Stimulated activated CD4-positive, alpha-beta T cell treated with anti-CD3 and anti-CD28 coated beads, Interleukin-4, amount 100 ng/mL, for 48 hours (primary cell): ENCODE measurements at places on chromosomes 2 and 18.

DNA sequence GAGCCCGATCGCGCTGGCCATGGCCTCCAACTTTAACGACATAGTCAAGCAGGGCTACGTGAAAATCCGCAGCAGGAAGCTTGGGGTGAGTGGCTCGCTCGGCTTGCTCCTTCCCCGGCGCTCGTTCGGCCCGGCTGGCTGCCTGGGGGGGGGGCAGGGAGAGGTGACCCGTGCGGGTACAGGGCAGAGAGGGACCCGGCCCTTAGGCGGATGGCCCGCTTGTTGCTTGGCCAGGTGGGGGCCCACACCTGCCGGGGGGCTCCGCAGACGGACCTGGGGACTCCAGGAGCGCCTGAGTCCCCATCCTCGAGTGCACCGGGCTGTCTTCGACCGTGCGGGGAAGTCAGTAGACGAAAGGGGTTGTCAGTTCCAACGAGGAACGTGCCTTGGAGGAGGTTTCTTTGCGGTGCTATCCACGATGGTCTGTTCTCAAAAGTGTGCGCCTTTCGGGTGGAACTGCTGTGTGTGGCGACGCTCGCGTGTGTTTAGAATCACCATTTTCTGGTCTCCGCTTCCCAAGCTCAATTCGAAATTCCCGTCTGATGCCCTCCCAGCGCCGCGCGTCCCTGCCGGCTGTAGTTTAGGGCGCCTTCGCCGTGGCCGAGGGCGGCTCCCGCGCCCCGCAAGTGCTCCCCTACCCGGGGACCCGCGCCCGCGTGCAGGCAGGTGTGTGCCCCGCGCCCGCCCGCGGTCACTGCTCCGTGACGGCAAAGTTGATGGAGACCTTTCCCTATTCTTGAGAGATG lies 711 bp downstream of the DOK6 start:
- no peak for DNase-seq

DNA sequence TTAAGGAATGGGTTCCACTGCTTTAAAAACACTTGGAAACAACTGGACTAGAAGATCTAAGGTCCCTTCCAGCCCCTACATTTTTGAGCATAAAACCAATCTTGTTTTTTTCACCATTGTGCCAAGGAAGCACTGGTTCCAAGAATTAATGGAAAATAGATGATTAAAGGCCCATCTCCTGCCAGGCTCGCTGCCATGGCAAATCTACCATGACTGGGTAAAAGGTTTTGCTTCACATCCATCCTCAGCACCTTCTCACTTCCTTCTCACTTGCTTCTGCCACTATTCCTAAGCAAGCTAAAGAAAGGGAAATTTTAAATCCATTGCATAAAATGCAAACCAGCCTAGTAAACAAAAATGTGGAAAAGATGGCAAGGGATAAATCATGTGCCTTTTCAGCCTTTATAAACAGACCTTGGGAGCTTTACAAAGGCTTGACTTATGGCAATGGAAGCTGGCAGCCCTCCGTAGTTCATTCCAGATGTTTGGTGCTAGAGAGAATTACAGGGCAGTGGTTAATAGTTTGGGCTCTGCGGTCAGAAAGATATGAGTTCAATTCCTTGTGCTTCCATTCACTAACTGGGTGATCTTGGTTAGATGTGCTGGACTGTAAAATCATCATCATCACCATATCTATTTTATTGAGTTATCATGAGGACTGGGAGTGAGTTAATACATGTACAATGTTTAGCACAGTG lies 27.0 kb upstream of the ST3GAL5 start:
- no peak for DNase-seq

DNA sequence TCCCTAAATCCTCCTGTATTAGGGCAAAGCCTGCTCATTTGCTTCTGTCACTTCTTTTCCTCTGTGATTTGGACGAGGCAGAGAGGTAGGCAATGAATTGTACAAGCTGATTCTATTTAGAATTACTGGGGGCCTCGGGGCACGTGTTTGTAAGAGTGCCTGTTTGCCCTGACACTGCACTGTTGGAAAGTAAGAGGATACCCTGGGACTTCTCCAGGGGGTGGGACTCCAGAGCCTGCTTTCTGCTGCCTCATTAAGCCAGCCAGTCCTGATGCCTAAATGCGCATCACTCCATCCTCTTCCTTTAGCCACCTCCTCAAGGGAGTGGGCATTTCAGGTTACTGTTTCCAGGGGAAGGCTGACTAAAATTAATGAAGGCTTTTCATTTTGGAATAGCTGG lies 134.3 kb downstream of the TDRD15 start:
- DNase-seq = no peak

GRCh38 chr2:28405537-28405936 lies 12.9 kb downstream of the FOSL2 start:
- DNase-seq = no peak

- DNase-seq = no peak
These were observed 67.8 kb downstream of the MERTK start for GRCh38 chr2:111966241-111966640.

DNA sequence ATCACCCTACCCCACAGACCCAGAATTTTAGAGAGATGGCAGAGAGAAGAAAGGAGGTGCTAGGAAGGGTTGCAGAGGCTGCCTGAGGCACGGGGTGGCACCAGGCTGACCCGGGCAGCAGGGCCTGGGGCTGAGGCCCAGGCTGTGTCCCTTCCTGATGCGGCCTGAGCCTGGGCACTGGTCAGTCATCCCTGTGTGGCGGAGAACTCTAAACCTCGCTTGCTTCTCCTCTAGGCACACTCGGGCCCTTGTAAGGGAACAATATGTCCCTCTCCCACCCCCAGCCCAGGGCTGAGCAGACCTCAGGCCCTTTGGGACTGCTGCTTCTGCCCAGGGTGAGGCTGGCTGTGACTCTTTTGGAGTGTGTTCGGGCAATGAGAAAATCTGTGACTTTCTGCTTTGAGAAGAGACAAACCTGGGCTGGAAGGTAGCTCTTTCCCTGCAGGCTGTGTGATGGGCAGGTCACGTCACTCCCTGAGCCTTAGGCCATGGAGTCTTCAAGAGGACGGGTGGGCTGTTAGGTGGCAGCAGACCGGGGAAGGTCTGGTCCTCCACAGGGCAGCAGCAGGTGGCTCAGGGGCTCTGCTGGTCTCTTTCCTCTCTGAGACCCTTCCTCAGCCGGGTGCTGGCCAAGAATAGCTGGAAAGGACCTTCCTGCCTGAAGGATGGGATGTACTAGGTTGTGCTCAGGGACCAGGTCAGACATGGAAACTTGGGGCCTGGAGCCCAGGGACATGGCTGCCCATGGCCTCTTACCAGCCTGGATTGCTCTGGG lies 96.8 kb downstream of the GLI2 start:
- no peak for DNase-seq

DNA sequence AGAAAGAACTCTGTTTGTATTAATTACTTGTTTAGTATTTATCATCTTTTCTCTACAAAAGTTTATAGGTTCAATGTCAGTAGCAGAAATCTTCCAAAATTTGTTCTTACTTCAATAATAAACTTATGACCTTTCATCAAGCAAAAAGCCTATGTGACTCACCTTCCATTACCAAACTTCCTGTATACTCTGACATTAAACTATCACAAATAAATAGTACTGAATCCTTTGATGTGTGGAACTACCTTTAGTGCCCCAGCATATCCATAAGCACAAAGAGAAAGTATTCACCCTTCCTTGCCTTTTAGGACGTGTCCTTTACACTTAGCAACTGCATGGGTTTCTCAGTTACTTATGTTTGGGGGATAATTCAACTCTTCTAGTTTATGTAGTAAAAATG lies 166.0 kb downstream of the EHBP1 start:
- DNase-seq = no peak

GRCh38 chr2:145919477-145919876 lies 1399.6 kb upstream of the ZEB2 start:
- no peak for DNase-seq

- no peak for DNase-seq
These were observed 84.1 kb downstream of the XIRP2 start for GRCh38 chr2:166972418-166972817.

DNA sequence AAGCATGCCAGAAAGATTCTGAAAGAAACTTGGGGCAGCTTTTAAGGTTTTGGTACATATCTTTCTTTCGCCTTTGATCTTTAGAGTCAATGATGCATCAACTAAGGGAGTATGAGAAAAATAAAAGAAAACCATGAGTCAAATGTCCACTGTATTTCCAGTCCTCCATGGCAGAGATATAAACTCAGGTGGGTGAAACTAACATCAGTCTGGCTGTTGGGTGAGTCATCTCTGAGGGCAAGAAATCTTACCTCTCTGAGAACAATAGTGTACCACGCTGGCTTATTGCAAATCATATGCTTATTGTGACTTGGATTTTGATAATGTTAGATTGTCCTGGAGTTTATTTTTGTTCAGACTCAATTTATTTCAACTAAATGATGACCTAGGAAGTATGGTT lies 521.0 kb downstream of the PLCL1 start:
- no peak for DNase-seq

- DNase-seq = no peak
These were observed 479.4 kb upstream of the TCF4 start for GRCh38 chr18:56067214-56067894.

- DNase-seq = peak; percentile 17
These were observed 200.8 kb downstream of the PLCL1 start for GRCh38 chr2:198004921-198005829.

GRCh38 chr2:15074751-15075700 lies 442.5 kb downstream of the LRATD1 start:
- no peak for DNase-seq

DNA sequence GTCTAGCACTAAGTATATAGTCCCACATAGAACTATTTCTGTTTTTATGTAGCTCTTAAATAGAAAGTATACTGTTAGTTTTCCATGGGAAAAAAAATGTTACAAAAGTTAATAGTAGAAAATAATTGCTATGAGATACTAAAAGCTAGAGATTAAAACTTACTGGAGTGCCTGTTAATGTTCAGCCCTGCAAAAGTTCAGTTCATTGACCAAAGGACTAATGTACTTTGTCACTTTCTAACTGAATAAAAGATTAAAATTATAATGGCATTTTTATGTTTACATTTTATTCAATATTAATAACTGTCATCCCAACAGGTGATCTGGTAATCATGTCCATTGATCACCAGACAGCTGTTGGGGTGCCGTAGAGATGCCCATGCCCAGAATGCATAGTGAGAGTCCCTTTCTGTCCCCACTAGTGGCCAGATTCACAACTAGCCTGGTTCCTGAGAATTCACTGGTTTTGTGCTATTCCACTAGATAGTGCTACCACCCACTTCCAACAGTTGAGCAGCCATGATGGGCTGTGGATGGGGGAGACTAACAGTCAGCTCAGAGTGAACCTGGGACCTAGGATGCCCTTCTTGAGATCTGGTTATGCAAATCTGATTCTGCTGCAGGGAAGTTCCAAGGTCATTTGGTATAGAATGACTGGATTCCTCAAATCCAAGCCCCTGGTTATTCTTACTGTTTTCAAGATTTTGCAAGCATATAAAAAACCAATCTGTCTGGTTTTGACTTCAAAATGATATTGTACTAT lies 57.8 kb downstream of the AFTPH start:
- no peak for DNase-seq

GRCh38 chr2:209424199-209424701 lies 403 bp downstream of the MAP2 start:
- DNase-seq = no peak
